Endodermal cell (in vitro differentiated cells): ENCODE measurements at places on chromosomes 12 and 14. TPM values are rescaled to one million over a fixed set of nuclear protein-coding genes. Genes with fewer than 3 reads are reported as not detected.
A peak's percentile ranks its signal among the peaks of the same experiment; 100 is the strongest.

GRCh38 chr12:111437816-111438454 is 32.2 kb downstream of the SH2B3 start:
- H3K4me3 ChIP-seq: no peak overlapping the region
- H3K36me3 ChIP-seq: no peaks in the 10 kb centered on the region
- no peaks in the 10 kb centered on the region for H3K27me3 ChIP-seq

- H3K36me3 ChIP-seq: no peaks in the 10 kb centered on the region
- DNase-seq: no peak
- H3K4me1 ChIP-seq: no peaks in the 10 kb centered on the region
- no peak overlapping the region for H3K4me3 ChIP-seq
- no peaks in the 10 kb centered on the region for H3K27me3 ChIP-seq
- H3K27ac ChIP-seq: no peak overlapping the region
Observed at GRCh38 chr14:104586832-104587620, 7.5 kb downstream of the C14orf180 start.

POTEM gene
- total RNA-seq: not detected in 2 replicates

RNASE7 gene
- total RNA-seq: not detected in 3 replicates

- H3K27ac ChIP-seq: no peak overlapping the region
- no peaks in the 10 kb centered on the region for H3K27me3 ChIP-seq
- H3K4me3 ChIP-seq: no peak overlapping the region
Observed at GRCh38 chr14:100893760-100894159, 9.8 kb downstream of the RTL1 start.

GRCh38 chr14:54603362-54603761 is 36.4 kb downstream of the SAMD4A start:
- H3K27me3 ChIP-seq: no peaks in the 10 kb centered on the region
- DNase-seq: no peak
- H3K36me3 ChIP-seq: no peaks in the 10 kb centered on the region
- H3K27ac ChIP-seq: no peak overlapping the region
- H3K4me3 ChIP-seq: no peak overlapping the region

DNA sequence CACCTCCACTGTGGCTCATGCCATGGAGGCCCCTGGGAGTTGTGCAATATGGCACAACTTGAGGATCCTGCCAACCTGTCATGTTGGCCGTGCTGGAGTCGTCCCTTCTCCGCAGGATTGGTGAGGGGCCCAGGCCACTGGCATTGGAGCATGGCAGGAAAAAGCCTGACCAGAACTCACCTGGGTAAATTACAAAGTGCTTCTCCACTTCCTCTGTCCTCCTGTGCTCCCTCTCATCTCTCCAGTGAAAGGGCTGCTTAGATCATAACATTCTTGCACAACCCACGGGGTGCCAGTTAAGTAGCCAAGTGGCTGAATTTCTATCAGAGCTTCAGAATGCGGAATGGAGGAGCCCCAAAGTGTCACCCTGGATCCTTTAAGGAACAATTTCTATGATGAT is 381.0 kb downstream of the DPF3 start:
- H3K36me3 ChIP-seq: no peaks in the 10 kb centered on the region
- peaks cover 6% of the 10 kb centered on the region for H3K27me3 ChIP-seq
- no peak overlapping the region for H3K4me3 ChIP-seq
- H3K27ac ChIP-seq: no peak overlapping the region

GRCh38 chr14:80059041-80059440 is 152.3 kb downstream of the DIO2 start:
- H3K36me3 ChIP-seq: no peaks in the 10 kb centered on the region
- H3K27me3 ChIP-seq: peaks cover 10% of the 10 kb centered on the region
- H3K4me3 ChIP-seq: no peak overlapping the region
- no peaks in the 10 kb centered on the region for H3K4me1 ChIP-seq
- no peak overlapping the region for H3K27ac ChIP-seq
- DNase-seq: no peak

DNA sequence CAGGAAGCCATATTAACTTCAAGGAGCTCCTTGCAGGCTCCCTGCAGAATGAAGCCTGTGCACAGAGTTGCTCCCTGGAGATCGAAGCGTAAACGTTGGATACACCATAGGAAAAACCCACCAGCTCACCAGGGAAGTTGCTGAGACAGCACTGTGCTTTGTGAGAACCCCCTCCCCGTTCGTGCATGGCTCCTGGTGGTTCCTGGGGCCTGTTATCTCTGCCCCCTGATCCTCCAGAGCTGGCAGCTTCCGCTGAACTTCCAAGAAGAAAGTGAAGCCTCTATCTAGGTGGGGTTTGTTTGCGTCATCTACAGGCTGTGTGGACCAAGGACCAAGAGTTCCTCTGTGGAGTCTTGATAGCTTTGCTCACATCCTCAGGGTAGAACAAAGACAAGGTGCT is 2.4 kb upstream of the CCDC85C start:
- H3K4me1 ChIP-seq: peaks cover 11% of the 10 kb centered on the region
- no peak overlapping the region for H3K4me3 ChIP-seq
- no peak overlapping the region for H3K27ac ChIP-seq
- H3K27me3 ChIP-seq: peaks cover 12% of the 10 kb centered on the region

GRCh38 chr14:65098586-65098985 is 3.7 kb downstream of the MAX start:
- no peak overlapping the region for H3K27ac ChIP-seq
- no peak for DNase-seq
- H3K27me3 ChIP-seq: peaks cover 5% of the 10 kb centered on the region
- no peak overlapping the region for H3K4me3 ChIP-seq
- H3K36me3 ChIP-seq: peaks cover 48% of the 10 kb centered on the region

DNA sequence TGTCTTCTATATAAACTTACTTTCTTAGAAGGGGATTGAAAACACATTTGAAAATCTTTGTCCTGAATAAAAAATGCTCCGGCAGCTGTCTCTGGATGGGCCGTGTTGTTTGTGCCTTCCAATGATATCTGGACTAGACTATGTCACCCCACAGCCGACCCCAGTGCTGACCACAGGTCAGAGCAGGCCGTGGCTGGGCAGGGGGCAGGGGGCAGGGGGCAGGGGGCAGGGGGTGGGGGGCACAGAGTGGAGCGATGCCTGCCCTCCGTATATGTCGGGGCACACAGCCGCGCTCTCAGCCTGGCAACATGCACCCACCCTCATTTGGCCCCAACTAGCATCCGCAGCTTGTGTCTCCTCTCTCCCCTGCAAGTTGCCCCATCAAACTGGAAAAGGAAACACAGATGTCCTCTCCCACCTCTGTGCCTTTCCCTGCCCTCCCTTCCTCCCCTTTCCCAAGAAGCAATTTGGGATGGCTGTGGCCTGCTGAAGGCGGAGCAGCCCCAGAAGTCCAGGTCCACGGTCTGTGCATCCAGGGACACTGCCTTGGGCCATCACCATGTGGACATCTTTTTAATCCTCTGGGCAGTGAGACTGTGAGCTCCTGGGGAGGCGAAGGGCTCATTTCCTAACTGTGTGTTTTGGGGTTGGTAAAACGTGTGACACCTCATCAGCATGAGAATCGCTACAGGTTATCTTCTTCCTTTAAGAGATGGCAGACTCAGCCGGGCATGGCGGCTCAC is 295.7 kb upstream of the RTL1 start:
- no peaks in the 10 kb centered on the region for H3K27me3 ChIP-seq
- DNase-seq: peak; percentile 15
- H3K4me1 ChIP-seq: no peaks in the 10 kb centered on the region

PRR13 gene
- 153 to 185 TPM (median 184 TPM) in 3 replicates for total RNA-seq
